Endothelial cell (in vitro differentiated cells): ENCODE measurements at places on chromosomes 4 and X.

DNA sequence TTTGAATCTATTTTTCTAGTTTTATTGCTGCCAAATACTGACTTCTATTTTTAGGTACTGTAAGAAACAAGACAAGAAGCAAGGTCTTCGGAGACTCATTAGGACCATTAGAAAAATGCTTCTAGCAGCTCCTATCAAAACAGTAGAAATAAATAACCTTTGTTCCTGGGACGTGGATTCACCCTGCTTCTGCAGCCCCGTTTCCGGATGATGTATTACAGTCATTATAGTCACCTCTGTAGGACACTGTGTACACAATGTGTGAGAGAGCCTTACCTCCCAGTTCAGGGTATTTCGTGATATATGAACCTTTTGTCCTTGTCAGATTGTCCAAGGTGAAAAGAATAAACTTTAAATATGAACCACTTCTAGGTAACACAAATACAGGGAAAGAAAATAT is 484.0 kb upstream of the TECRL start:
- DNase-seq = no peak

DNA sequence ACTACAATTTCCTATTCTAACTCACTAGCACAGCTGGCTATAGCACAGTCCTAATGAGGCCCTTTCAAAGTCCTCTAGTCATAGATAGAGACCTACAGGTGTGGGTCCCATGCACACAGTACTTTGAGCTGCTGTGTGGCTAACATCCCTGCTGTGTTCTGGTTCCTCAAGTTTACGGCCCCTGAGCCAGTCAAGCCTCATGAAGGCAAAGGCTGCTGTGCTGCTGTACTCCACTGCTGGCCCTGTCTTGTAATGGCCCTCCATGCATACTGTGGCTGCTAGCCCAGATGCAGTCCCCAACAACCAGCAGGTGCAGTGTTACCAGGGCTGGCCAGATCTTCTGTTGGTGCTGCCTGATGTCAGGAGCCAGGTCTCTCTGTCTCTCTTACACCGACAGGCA is 23.4 kb upstream of the ENPEP start:
- no peak for DNase-seq

GRCh38 chr4:144411700-144412099 is 234.3 kb upstream of the HHIP start:
- DNase-seq = no peak

GRCh38 chr4:11166034-11166433 is 262.7 kb downstream of the HS3ST1 start:
- DNase-seq = no peak

- no peak for DNase-seq
Observed at GRCh38 chr4:122764821-122765215, 32.3 kb downstream of the BBS12 start.

- no peak for DNase-seq
Observed at GRCh38 chr4:40283968-40284367, 51.2 kb upstream of the CHRNA9 start.
